ENCODE measurements at places on chromosomes 2 and 18.

- DNase-seq: no peak
These were observed 154.2 kb downstream of the ATP9B start for GRCh38 chr18:79223431-79223830.

DNA sequence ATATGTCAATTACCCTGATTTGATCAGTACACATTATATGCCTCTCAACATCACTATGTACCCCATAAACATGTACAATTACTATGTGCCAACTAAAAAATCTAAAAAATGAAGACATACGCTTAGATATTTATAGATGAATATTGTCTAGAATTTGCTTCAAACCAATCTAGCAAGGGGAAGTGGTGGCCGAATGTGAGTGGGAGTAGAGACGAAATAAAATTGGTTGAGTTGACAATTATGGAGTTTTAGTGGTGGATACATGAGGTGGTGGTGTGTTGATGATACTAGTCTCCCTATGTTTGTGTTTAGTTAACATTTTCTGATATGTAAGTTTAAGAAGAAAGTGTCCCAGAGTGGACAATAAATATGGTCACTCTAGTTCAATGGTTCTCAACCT is 49.0 kb downstream of the SDC1 start:
- DNase-seq: no peak

DNA sequence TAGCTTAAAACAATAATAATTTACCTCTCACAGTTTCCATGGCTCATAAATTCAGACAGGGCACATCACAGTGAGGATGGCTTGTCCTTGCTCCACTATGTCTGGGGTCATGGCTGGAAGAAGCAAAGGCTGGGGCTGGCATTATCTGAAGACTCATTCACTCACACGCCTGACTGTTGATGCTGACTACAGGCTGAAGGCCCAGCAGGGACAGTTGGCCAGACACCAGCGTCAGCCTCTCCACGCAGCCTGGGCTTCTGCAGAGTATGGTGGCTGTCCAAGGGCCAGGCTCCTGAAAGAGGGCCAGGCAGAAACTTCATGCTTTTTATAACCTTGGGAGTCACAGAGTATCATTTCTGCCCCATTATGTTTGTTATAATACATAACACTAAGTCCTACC is 33.4 kb downstream of the YPEL5 start:
- DNase-seq: no peak

DNA sequence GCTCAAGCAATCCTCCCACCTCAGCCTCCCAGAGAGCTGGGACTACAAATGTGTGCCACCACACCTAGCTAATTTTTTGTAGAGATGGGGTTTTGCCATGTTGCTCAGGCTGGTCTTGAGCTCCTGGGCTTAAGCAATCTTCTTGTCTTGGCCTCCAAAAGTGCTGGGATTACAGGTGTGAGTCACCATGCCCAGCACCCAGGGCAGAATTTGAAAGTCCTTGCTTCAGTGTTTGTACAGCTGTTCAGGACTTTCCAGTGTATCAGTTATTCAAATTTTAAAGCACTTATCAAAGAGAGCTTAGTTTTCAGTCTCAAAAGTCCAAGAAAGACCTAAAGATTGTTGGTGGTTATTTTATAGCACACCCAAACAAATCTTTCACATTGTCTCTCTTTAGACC is 43.6 kb upstream of the VPS54 start:
- DNase-seq: no peak

DNA sequence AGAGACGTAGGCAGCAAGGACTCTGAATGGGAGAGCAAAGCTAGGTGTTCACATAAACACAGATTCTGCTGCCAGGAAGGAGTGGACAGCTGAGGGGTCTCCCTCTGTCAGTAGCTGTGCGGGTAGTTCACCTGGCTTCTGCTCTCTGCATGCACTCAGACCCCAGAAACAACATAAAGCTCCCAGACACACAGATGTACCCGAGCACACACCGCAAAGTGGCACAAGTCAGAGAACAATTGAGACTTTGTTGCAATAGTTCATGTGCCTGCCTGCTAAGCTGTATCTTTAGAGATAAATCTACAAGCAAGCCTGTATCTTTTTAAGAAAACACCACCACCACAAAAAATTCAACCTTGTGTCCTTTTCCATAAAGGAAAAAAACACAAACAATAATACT is 420.0 kb upstream of the ST6GAL2 start:
- DNase-seq: no peak

- DNase-seq: no peak
These were observed 45.6 kb downstream of the RAMP1 start for GRCh38 chr2:237904831-237905599.

- DNase-seq: no peak
These were observed 198.8 kb downstream of the NDUFA10 start for GRCh38 chr2:239826376-239826775.

- no peak for DNase-seq
These were observed 475.7 kb upstream of the PKDCC start for GRCh38 chr2:41572154-41572553.

DNA sequence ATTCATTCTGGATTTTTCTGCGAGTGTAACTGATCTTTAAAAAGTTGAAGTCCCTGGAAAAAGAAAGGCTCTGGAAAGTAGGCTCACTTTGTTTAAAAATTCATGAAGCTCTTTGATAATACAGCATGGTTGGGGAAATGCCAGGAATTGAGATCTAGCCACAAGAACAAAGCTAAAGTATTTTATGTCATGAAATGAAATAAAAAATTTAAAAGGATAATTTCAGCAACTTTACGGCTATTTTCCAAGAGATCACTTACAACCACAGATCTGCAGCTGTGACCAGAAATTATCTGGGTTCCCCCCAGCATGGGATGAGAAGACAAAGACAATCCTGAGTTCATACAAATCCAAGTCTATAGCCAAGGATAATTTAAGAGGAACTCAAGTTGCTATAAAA is 25.3 kb upstream of the RFX8 start:
- DNase-seq: no peak

DNA sequence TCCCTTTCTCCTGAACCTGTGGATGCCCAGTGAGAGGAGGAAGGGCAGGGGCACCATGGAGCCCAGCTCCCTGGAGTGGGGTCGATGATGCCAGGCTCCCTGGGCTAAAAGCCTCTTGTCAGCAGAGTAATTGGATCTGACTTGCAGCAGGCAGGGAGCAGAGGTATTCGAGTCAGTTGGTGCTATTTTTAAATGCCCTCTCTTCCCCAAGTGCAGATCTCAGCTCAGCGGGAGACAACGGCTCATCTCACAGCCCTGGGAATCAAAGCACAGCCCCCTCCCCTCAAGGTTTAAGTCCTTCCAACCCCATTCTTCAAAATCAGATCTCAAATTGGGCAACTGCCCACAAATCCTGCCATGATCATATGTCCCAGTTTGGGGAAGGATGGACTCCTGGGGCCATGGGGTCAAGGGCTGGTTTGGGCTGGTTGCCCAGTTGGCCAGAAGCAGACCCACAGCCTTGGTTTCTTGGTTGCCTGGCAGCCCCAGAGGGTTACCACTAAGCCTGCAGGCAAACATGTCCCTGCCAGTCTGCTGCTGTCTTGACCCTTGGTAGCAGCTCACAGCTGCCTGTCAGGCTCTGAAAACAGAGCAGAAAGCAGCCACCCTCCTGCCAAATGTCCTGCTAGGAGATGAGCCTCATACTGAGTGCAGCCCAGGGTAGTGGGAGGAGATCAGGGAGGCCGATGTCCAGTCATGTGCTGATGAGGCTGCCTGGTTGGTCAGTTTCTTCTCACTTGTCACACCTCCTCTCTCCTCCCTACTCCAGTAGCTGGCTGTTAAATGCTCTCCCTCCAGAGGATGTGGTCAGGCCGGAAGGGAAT is 244.9 kb downstream of the LOXHD1 start:
- no peak for DNase-seq

DNA sequence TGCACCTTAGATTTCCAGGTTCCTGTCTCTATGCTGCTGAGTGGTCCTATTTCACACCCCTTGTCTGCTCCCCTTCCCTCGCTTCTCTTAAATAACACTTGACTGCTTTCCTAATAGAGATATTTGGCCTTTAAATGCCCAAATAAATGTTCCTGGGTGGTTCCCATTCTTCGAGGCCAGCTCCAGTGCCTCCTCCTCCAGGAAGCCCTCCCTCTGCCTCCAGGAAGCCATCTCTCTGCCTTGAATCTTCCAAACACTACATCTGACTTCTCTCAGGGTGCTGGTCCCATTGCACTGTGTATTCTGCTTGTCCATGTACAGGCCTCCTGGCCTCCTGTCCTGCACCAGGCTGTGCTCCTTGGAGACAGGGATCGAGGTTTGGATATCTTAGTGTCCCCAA is 14.2 kb downstream of the EHD3 start:
- no peak for DNase-seq

- DNase-seq: no peak
These were observed 216.0 kb downstream of the TGIF1 start for GRCh38 chr18:3665780-3666525.

GRCh38 chr18:79879566-79879965 is 71.9 kb downstream of the SLC66A2 start:
- DNase-seq: no peak

GRCh38 chr2:2850218-2850755 is 519.2 kb upstream of the MYT1L start:
- DNase-seq: no peak

DNA sequence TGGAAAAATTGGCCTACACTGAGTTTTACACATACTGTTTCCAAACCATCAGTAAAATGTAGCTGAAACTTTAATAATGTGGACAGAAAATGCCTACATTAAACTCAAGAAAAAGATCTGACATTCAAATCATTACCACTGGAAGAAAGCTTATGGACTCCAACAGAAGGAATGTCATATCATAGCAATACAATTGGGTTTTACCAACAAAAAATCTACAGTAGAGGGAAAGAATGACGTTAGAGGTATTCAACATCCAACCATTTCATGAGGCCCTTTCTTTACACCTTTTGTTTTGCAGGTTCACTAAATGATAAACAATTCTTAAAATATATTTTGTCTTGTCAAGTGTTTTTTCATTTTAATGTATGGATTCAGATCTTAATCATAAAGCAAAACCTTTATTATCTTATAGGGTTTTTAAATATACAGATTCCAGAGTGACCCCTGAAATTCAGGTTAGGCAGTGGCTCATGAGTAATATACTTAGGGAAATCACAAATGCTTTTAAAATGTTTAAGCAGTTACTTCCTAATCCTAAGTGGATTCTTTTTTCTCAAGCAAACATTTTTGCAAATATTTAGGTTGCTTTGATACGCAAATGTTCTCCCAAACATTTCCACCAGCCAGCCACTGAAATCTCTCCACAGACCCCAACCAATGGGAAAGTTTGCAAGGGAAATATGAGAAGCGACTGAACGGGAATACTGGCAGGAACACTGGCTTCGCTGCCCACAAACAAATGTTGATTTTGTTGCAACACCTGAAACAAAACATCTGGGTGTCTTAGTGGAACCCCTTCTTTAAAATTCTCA is 168.7 kb downstream of the TCF4 start:
- DNase-seq: no peak

GRCh38 chr2:14952400-14952963 is 320.0 kb downstream of the LRATD1 start:
- DNase-seq: no peak

- DNase-seq: no peak
These were observed 411.0 kb downstream of the LRATD1 start for GRCh38 chr2:15043336-15044058.

Measured in cerebellar nuclear complex (tissue), 1 donor.